Lung (tissue), 17 donors: ENCODE measurements at places on chromosomes 13 and 19.

DNA sequence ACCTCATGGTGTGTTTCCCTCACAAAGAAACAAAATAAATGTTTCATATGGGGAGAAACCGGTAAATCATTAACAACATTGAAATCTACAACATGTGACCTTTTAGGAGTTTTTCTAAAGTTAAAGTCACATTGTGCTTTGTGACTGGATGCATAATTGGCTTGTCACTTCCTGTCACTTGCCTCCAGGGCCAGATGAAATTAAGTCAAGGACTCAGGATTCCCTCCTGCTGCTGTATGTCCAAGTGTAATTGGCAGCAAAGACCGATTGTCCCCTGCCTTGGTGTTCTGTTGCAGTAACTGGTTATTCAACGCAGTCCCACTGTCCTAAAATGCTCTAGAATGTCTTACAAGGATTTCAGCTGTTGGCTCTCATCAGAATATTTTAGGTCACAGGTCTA, 448.2 kb downstream of the LIG4 start:
- no peak for DNase-seq

DNA sequence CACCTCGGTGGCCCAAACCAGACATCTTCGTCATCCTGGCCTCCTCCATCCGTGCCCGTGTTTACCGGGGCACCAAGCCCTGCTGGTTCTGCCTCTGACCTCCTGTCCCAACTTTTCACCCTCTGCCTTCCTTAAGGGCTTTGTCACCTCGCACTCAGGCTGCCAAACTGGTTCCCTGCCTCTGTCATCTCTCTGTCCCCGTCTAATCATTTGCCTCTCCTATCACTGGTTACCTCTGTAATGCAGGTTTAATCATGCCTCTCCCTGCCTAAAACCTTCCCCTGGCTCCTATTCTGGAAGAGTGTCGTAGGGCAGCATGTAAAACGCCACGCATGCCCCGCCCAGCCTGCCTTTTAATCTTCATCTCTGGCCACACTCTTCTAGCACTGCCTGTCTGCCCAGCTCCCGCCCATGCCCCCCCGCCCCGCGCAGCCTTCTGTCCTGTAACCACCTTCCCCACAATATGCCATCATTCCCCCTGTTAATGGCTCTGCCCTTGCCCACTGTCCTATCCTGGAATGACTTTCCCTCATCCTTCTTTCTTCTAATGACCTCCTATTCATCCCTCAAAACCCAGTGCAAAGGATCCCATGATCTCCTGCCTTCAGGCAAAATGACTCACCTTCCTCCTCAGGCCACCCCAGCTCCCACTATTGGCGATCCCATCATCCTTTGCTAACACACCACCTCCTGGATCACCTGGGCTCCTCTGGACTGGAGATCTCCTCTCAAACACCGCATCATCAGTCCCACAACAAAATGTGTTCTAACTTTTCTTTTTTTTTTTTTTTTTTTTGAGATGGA, 66.7 kb downstream of the PEX11G start:
- DNase-seq: no peak

GRCh38 chr13:45199711-45200110, 1.1 kb downstream of the KCTD4 start:
- no peak for DNase-seq

- DNase-seq: no peak
Measured at GRCh38 chr19:2457394-2458037, 757 bp upstream of the LMNB2 start.

- DNase-seq: no peak
Measured at GRCh38 chr19:50552540-50552939, 15.7 kb downstream of the LRRC4B start.

- no peak for DNase-seq
Measured at GRCh38 chr13:101673360-101674105, 221.1 kb downstream of the ITGBL1 start.

- DNase-seq: no peak
Measured at GRCh38 chr13:113033054-113033850, 64.2 kb downstream of the MCF2L start.
